Left forelimb (tissue), 1 donor: ENCODE measurements at places on chromosomes 7 and 10.

GRCh38 chr10:32981760-32982159, 23.7 kb upstream of the ITGB1 start:
- no peak for DNase-seq

DNA sequence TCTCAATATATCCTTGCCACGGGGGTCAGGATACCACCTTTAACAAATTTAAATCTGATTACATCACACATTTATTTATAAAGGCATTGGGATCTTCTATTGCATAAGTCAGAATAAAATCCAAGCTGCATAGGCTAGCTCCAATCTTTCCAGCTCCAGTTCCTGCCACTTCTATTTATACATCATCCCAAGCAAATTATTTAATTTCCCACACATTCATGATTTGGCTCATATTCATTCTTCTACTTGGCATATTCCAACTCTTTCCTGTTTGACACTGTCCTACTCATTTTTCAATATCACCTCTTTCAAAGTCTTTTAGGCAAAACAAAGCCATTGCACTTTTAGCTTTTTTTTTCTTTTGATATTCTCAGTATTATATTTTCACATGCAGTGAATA, 579.0 kb upstream of the FZD8 start:
- no peak for DNase-seq

DNA sequence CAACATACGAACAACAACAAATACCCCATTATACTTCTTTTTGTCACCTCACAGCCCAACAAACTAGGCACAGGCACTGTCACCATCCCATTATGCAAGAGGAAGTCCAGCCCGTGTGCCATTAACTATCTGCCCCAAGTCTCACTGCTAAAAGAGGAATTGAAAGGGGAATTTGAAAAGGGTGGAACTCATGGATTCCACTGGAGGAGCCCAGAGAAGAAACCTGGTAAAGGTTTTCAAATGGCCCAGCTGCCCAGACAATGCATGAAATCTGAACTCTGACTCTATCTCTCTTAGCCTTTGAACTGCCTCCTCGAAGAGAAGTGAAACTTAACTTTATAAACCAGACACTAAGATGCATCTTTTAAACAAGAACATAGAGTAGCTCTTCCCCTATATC, 130.0 kb downstream of the PLXNA4 start:
- no peak for DNase-seq

- no peak for DNase-seq
Observed at GRCh38 chr10:14468023-14468441, 137.3 kb upstream of the FRMD4A start.

DNA sequence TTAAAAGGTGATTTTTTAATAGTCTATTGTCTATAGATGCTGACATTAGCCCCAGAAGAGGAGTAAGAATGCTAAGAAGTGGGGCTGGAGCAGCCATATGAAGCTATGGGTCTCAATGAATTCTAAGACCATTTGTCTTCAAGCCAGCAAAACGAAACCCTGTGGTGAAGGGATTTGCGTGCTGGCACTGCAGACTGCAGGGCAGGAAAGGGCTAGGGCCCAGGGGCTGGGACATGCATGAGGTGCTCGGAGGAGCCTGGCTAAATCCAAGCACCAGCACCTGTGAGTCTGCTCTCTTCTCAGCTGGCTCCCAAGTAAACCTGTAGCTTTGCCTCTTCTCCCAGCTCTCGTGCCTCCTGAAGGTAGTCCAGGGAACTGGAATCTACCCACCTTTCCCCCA, 1.3 kb upstream of the NDST2 start:
- no peak for DNase-seq

- DNase-seq = no peak
Observed at GRCh38 chr7:105454921-105455320, 66.2 kb upstream of the SRPK2 start.

DNA sequence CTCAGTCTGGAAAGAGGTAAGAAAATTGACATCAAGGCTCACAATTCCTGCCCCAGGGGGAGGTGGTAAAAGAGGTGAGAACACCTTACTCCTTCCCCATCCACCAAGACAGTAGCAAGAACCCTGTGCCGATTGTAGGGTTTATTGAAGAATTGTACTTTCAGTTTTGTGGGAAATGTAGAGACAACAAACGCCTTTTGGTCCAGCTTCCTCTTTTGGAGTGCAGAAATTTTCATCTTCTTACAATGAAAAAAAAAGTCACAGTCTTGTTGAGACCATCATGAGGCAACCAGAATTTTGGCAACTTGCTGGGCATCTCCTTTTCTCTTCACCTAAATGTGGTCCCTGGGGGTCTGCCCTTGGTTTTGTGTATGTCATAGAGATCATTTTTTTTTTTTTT, 217.7 kb downstream of the TMEM178B start:
- no peak for DNase-seq

DNA sequence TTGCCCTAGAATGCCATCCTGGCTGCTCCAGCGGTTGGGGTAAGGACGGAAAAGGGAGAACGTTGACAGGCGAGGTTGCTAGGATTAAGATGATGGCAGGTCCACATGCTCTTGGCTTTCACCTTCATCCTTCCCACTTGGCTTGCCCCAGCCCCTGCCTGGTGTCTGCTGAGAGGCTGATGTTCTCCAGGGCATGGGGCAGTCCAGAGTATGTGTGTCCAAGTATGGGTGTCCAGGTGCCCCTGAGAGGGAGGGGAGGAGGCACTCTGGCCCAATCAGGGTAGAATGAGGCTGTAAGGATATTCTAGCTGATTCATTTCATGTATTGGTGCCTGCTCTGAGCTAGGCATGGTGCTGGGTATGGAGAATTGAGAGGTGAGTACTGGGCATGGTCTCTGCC, 12.6 kb downstream of the NEURL1 start:
- no peak for DNase-seq

GRCh38 chr7:78489476-78490240, 691.1 kb downstream of the PHTF2 start:
- no peak for DNase-seq

- no peak for DNase-seq
Observed at GRCh38 chr7:149846021-149846420, 7.8 kb downstream of the ZNF862 start.

DNA sequence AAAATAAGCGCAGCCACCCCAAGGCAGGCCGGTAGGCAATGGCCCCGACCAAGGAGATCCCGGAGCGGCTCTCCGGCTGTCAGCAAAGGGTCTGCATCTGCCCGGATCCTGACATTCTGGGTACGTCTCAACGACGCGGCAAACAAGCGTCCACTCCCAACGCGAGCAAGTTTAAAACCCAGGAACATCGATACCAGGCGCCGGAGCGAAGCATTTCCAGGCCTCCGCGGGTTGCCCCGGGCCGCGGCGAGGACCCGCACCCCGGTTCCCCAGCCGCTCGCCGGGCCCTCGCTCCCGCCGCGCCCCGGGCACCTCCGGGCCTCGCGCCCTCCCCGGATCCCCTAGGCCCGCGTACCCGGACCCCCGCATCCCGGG, 453 bp downstream of the URGCP start:
- peak; percentile 74 for DNase-seq

DNA sequence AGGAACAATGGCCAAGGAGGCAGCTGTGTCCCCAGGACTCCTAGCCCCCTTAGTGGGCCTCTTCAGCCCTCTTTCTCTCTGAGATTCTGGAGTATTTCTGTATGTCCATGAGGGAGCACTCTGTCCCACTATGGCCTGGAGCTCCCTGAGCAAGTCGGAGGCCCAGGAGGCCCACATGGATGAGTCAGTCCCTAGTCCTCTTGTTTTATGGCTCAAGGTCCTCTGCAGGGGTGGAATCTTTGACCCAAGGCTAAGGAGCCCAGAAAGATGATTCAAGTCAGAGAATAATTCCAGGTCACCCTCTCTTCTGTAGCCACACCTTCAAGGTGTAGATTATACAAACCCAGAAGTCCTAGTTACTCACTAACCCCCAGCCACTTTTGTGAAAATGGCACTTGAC, 125.6 kb downstream of the PLXNA4 start:
- no peak for DNase-seq

DNA sequence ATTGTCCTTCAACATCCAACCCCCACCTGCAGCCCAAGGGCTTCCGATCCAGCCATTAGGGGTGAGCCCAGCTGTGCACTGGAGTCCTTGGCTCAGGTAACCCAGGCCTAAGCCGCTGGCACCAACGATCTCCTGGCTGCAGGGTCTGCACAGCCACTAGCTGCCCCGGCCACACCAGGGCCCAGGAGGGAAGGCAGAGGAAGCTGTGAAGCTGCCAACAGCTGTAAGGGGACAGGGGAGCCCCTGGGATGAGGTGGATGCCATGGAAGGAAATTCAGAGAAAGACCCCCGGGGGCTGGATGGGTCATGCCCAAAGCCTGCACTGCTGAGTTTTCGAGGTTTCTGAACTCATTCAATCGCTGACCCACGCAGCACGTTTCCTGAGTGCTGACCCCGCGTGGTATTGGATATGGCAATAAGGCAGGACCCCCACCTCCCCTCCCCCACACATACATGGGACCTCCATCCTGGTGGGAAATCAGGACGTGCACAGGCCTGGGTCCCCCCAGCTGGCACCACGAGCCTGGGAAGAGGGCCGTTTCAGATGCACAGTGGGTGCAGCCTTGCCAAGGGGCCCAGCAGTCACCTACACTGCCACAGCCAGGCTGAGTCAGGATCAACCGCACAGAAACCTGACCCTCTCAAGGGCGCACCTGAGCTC, 170.3 kb downstream of the DIP2C start:
- DNase-seq = no peak

GRCh38 chr7:41292487-41292886, 410.4 kb downstream of the INHBA start:
- no peak for DNase-seq

GRCh38 chr10:33858326-33858725, 523.9 kb upstream of the NRP1 start:
- no peak for DNase-seq

GRCh38 chr7:125644109-125644508, 714.5 kb upstream of the POT1 start:
- DNase-seq = no peak

- no peak for DNase-seq
Observed at GRCh38 chr7:33554046-33554445, 351.3 kb upstream of the BMPER start.

- no peak for DNase-seq
Observed at GRCh38 chr7:109582211-109582610, 1012.5 kb downstream of the DNAJB9 start.

DNA sequence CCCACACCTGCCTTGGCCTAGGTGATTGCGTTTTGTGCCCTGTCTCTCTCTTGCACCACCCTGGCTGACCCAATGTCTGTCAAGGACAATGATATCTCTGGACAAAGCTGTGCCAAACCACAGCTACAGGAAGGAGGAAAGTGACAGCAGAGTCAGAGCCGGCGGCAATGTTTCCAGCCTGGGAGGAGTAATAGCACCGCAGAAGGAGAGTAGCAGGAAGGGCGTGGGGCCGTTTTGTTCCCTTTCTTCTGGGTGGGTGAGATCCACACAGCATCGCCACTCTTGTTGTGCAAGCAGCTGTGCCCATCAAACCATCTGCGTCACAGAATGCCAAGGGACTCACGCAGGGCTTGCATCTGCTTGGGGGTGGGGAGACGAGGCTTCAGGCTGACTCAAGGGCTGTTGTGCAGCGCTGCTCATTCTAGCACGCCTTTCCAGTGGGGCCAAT, 341.6 kb upstream of the AUTS2 start:
- no peak for DNase-seq

- peak; percentile 80 for DNase-seq
Observed at GRCh38 chr10:69318867-69319727, 40.8 kb downstream of the HK1 start.

GRCh38 chr7:110750931-110751605, 339.9 kb upstream of the LRRN3 start:
- DNase-seq = no peak

- no peak for DNase-seq
Observed at GRCh38 chr10:114266521-114266920, 27.5 kb downstream of the VWA2 start.

DNA sequence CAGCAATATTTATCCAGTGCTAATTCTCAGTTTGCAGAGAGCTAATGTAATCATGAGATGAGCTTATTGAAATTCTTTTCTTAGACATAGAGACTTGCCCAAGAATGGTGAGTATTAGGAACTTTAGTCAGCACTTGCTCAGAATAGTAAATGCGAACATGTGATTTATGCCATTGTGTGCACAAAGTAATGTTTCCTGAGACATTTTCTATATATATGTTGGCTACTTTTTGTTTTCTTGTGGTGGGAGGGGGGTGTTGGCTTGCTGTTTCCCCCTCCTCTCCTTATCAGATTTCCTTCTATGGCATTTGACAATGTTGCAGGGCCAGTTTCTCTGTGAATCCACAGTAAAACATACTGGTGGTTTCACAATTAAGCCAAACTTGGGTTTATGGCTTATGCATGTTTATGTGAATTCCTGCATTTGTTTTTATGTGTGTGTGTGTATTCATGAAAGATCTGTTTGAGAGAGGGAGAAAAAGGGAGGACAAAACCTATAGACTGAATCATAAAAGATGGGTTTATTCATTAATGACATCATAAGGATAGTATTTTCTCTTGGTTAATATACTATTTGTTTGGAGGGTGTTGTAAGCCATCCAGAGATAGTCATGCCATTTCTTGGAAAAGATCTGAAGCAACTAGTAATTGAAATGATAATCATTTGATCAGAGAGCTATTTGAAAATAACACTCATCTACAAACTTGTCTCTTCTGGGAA, 36.3 kb downstream of the ARID5B start:
- DNase-seq = no peak
